NCI-H146 (cell line): ENCODE measurements at places on chromosomes 5 and 9.
A peak's percentile ranks its signal among the peaks of the same experiment; 100 is the strongest.

DNA sequence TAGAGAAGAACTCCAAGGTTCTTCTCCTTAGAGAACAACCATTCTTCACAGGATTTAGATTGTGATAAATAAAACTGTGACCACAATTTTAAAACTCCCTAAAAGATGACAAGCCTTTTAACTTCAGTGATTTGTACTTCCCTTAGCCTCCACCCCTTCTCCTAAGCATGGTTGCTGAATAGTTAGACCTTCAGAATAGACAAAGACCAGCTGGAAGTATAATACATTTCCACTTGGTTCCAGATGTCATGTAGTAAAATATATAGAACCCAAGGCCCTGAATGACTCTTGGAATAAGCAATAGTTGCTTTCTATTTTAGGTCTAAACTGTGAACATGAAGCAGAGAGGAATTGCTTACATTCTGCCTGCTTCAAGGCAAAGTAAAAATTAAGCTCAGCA, 208.7 kb downstream of the ARRDC3 start:
- no peak for DNase-seq

- no peak for DNase-seq
These were observed 56.4 kb downstream of the RAI14 start for GRCh38 chr5:34712565-34712964.

DNA sequence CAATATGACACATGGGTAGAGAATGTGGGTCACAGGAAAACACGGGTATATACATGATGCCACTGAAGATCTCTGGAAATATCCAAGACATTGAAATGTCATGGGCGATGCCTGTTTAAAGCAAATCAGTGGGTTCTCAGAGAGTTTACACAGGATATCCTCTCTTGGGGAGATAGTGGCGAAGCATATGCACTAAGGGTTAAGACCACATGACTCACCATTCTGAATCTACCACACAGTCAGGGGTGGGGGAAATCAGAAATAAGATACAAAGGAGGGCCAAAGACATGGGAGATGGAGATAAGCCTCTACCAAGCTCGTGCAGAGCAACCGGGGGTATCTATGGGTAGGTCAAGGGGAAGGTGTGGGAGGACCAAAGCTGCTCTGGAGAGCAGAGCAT, 58.8 kb downstream of the SH3PXD2B start:
- no peak for DNase-seq

DNA sequence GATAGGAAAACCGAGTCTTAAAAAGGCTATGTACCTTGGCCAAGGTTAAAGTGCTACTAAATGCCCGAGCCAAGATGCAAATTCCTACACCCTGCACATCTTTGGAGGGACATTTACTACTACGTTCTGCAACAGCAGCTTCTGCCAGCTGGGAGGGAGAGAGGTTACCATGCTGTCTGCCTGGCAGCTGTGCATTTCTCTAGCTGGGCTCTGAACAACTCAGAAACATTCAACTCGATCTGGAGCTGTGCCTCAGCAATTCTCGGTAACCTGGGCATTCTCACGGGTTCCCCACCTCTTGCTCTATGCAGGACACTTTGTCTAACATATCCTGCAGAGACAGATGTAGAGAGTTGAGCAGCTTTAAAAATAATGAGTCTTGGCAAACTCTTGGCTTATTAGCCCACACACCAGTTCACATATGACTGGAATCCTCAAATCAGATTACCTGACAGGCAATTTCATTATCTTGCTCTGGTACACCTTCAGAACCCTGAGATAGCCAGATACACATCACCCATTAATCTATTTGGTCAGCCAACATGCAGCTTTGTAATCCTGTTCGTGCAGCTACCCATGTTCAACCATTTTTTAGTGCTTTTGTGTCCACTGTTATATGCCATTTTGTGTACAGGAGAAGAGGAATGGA, 115.8 kb downstream of the EFNA5 start:
- DNase-seq, result no peak

GRCh38 chr5:171205375-171205774, 103.7 kb upstream of the TLX3 start:
- peak; percentile 91 for DNase-seq

- no peak for DNase-seq
These were observed 5.6 kb upstream of the CYSTM1 start for GRCh38 chr5:140169410-140169809.

- no peak for DNase-seq
These were observed 53.2 kb upstream of the C5orf58 start for GRCh38 chr5:170179626-170180025.

- DNase-seq, result no peak
These were observed 15.7 kb upstream of the GSN start for GRCh38 chr9:121252104-121252851.

DNA sequence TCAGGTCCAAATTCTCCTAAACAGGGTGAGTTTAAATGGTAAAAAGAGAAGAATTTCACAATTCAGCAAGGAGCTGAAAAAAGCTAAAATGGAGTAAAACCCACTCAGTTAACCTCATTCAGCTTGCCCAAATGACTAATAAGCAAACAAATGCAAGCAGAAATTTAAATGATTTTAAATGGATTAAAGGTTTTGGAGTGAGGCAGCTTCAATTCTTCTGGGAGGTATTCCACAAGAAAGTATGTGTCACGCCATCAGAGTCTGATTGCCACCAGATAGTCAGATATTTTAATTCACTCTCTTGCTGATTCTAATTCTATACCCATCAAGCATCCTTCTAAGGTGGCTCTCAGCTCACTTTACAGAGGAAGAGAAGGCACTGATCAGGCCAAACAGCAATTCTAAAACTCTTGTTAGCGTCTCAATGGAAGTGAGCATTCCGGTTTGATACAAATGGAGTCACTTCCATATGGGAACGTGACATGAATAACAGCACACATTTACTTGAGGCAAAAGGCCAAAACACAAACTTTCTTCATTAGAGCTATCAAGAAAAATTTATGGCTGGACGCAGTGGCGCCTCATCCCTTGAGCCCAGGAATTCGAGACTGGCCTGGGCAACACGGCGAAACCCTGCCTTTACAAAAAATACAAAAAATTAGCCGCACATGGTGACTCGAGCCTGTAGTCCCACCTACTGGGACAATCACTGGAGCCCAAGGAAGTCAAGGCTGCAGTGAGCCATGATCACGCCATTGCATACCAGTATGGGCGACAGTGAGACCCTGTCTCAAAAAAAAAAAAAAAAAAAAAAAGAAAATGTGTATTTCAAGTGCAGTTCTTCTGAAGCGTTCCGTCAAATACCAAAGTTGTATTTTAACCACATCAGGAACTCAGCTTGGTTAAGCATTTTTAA, 2.0 kb downstream of the CLK4 start:
- no peak for DNase-seq

- no peak for DNase-seq
These were observed 263.9 kb downstream of the NR3C1 start for GRCh38 chr5:143139585-143139984.

- DNase-seq, result no peak
These were observed 779.1 kb downstream of the NR2F1-AS1 start for GRCh38 chr5:92801911-92802310.

GRCh38 chr5:131774652-131775367, 22.0 kb downstream of the FNIP1 start:
- DNase-seq, result no peak

DNA sequence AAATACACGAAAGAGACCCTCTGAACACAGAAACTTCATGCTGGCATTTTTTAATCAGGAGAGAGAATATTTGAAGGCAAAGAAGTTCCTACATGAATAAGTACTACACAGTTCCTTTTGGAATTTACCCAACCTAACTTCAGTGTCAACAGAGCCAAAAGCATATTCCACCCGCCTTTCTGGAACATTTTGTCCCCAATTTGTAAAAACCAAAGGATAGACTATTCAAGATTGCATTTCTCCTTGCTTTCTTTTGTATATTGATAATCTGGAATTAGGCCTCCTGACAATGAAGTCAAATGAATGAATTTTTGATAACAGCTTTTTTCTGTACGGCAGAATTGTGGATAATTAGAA, 39.4 kb upstream of the TRAF1 start:
- no peak for DNase-seq

DNA sequence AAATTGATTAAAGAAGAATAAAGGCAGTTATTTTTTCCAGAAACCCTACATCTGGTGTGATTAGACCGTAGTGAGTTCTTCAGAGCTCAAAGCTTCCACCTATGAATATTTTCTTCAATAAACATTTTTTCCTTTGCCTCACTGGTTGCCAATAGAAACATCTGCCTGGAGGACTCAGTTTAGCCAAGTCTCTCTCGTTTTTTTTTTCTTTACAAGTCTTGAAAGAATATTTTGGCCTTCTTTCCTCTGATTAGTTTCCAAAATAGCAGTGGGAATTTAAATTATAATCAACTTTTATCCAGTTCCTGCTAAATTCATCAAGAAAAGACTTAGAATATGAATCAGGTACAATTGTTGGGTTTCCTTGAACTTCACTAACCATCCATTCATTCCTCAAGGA, 897.5 kb downstream of the TLE1 start:
- DNase-seq, result no peak

GRCh38 chr9:91422758-91423711, 597 bp downstream of the NFIL3 start:
- DNase-seq, result peak; percentile 38

- DNase-seq, result peak; percentile 46
These were observed 15.0 kb downstream of the HMHB1 start for GRCh38 chr5:143826951-143827444.

- no peak for DNase-seq
These were observed 108.6 kb downstream of the TRIO start for GRCh38 chr5:14251733-14252132.

GRCh38 chr9:136910901-136911245, 24.6 kb downstream of the TRAF2 start:
- no peak for DNase-seq

DNA sequence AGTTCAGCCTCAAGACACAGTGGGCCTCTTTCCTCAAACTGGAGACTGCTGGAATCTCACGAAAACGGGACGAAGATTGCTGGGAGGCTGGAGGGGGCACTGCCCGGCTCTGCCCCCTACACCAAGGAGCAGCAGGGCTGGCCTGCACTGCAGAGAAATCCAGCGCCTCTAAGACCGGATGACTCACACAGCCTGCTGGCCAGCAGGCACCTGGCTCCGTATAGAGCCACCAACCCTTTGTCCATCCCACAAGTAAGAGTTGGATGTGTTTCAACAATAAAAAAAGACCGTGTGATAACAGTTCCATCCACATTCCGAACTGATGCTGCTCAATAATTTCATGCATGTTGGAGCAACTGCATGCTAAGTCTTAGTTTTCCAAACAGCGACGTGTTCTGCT, 11.5 kb downstream of the CCDC127 start:
- DNase-seq, result no peak

DNA sequence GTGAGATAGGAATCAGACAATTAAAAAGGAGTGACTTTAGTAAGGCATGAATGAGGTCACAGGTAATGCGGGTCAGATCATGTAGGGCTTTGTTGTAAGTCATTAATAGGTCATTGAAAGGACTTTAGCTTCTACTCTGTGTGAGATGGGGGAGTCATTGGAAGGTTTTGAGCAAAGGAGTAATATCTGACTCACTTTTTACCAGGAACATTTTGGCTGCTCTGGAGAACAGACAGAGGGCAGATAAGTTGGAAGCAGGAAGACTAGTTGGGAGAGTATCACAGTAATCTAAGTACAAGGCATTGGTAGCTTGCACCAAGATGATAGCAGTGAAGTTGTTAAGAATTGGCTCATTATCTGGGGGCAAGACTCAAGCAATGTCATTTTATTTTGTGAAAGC, 37.4 kb downstream of the KIF2A start:
- DNase-seq, result no peak

- DNase-seq, result peak; percentile 1
These were observed at the start of gene SVEP1 for GRCh38 chr9:110579034-110579861. TSS of gene SVEP1 (minus strand) at chr9:110579741. CDS start at chr9:110579543, 198 bp downstream.

- no peak for DNase-seq
These were observed 66.5 kb downstream of the LHX2 start for GRCh38 chr9:124077915-124078572.

DNA sequence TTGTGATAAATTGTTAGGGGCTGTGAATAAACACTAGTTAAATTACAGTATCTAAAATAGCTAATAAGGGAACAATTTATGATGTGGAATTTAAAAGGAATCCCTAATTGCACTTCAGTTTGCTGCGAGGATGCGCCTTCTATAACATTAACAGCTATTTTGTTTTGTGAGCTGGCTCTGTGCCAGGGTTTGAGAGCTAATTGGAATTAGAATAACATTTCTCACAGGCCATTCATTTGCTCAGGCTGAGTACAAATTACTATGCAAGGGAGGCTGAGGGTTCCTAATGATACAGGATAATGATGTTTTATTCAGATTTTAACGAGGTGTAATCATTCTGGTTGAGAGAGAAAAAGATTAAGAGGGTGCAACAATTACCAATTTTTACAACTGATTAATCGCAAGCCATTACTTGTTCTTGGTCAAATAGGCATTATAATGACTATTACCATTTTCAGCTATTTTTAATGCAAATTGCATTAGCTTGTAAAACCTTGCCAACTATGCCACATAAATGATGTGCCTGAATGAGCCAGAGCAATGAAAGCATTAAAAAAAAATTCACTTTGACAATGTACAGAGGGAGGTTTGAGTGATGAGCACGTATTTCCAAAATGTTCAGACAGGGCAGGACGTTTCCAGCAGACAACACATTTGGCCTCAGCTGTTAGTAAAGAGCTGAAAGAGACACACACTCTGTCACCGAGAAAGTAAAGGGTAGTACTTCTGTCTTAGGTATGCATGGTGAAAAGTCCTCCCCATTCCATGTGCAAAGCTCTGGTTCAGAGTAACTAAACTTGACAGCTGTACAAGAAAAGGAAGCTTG, 576.5 kb downstream of the TLE1 start:
- no peak for DNase-seq

- no peak for DNase-seq
These were observed 463.2 kb upstream of the ZNF608 start for GRCh38 chr5:125209650-125210049.

DNA sequence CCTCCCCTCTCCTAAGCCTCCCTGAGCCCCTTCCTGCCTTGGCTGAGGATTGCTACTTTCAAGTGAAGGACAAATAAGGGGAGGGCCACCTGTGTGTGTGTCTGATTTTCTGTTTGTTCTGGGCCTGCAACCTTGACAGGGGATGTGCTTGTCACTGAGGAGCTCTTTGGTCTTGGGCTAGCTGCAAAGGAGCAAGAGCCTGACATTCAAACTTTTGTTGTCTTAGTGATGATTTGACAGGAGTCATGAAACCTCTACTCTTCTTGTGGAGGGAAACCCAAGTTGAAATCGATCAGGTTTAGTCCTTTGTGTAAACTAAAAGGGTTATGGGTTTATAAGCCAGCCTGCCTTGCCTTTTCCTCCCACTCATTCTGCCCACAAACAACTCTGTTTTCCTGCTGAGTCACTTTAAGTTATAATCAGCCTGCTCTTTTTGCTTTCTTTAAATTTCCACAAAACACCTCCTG, 16.9 kb downstream of the CLTA start:
- no peak for DNase-seq

GRCh38 chr5:40736103-40736875, 19.5 kb downstream of the TTC33 start:
- DNase-seq, result peak; percentile 17
